ENCODE measurements at places on chromosomes 11 and 22. TPM values are rescaled to one million over a fixed set of nuclear protein-coding genes. Genes with fewer than 3 reads are reported as not detected.

Gene PRDX5
- 769 TPM for polyA plus RNA-seq

Gene GRAP2
- not detected for polyA plus RNA-seq

Gene TMEM123
- 54.6 TPM for polyA plus RNA-seq

Gene MAPK11
- polyA plus RNA-seq: 6.1 TPM

Gene CCDC88B
- 8.9 TPM for polyA plus RNA-seq

Gene LAYN
- polyA plus RNA-seq: 6.8 TPM

Gene TSGA10IP
- not detected for polyA plus RNA-seq

Gene HEPACAM
- polyA plus RNA-seq: not detected

Gene P2RX6
- polyA plus RNA-seq: 0.21 TPM

Gene APOA5
- not detected for polyA plus RNA-seq

Gene MRGPRF
- 0.25 TPM for polyA plus RNA-seq

Gene TBX10
- not detected for polyA plus RNA-seq

Gene OTOG
- not detected for polyA plus RNA-seq

Gene CCDC89
- polyA plus RNA-seq: 0.22 TPM

Gene OR51E2
- not detected for polyA plus RNA-seq

Gene TRIM44
- 10.4 TPM for polyA plus RNA-seq

Gene ASCL2
- polyA plus RNA-seq: 0.08 TPM

Gene GSTT2B
- 11.3 TPM for polyA plus RNA-seq

Gene TYR
- 0.04 TPM for polyA plus RNA-seq

Gene OR6T1
- not detected for polyA plus RNA-seq

Gene OR2AG1
- not detected for polyA plus RNA-seq

Gene SMTNL1
- polyA plus RNA-seq: not detected

Gene SOX6
- 0.72 TPM for polyA plus RNA-seq

Gene OR10G7
- polyA plus RNA-seq: not detected

Gene CCDC157
- polyA plus RNA-seq: 1.5 TPM

Gene ART1
- not detected for polyA plus RNA-seq

Gene KRTAP5-3
- polyA plus RNA-seq: not detected

Gene FBLN1
- 59.2 TPM for polyA plus RNA-seq

Gene WT1
- polyA plus RNA-seq: 0.21 TPM

Gene CLDN5
- polyA plus RNA-seq: not detected

Gene FOLR1
- polyA plus RNA-seq: not detected

Gene RPLP2
- polyA plus RNA-seq: 2,010 TPM

Gene RAG2
- not detected for polyA plus RNA-seq

Gene SULT4A1
- polyA plus RNA-seq: 0.04 TPM

Gene DGAT2
- 1.3 TPM for polyA plus RNA-seq

Gene MPPED1
- polyA plus RNA-seq: not detected

Gene SPINDOC
- 24.4 TPM for polyA plus RNA-seq

Gene MS4A12
- polyA plus RNA-seq: not detected

Gene SH3BP1
- polyA plus RNA-seq: 71.5 TPM

Gene ANO5
- polyA plus RNA-seq: not detected

Gene PRRG4
- polyA plus RNA-seq: 4.1 TPM

Gene RAB3IL1
- polyA plus RNA-seq: 0.55 TPM
